ENCODE measurements at places on chromosomes 7 and 10. TPM values are rescaled to one million over a fixed set of nuclear protein-coding genes. Genes with fewer than 3 reads are reported as not detected.

- DNase-seq: no peak
Observed at GRCh38 chr10:14396411-14397048, 65.8 kb upstream of the FRMD4A start.

DNA sequence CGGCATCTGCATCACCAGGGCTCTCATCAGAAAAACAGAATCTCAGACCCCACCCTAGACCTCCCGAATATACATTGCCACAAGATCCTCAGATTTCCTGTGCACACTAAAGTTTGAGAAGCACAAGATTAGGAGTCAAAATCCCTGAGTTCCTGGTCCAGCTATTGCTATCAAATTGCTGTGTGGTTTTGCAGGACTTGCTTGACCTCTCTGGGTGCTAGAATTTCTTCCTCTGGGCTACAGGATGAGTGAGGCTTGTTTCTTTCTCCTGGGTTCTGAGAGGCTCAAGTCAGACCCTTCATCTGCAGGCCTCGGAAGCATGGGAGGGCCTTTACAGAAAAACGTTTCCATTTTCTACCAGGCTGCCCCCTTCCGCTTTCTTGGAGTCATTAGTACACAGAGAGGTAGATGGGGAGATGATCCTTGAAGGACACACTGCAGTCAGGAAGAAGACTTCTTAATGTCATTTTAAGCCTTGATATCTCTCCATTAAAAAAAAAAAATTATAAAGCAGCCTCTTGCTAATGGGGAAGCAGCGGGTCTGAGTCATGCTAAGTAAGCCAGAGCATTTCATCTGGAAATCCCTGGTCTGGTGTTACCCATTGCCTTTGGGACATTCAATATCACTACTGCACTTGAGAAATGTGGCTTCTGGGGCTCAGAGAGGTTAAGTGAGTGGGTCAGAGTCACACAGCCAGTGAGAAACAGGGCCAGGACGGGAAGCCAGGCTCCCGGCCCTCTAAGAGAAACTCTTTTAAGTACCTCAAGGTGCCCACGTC lies 173.5 kb downstream of the KCNMA1 start:
- DNase-seq: no peak

- peak; percentile 74 for DNase-seq
Observed at GRCh38 chr7:39414224-39415035, 151.8 kb upstream of the YAE1 start.

DNA sequence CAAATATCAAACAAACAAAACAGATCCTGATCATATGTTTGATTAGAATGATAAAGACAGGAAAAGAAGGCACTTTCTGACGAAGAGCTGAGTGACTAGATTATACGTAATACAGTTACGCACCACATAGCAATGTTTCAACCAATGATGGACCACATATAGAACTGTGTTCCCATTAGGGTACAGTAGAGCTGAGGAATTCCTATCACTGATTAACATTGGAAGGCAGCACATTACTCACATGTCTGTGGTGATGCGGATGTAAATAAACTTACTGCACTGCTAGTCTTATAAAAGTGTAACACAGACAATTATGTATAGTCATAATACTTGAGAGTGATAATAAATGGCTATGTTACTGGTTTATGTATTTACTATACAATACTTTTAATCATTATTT lies 98.3 kb downstream of the PTN start:
- DNase-seq: no peak

DNA sequence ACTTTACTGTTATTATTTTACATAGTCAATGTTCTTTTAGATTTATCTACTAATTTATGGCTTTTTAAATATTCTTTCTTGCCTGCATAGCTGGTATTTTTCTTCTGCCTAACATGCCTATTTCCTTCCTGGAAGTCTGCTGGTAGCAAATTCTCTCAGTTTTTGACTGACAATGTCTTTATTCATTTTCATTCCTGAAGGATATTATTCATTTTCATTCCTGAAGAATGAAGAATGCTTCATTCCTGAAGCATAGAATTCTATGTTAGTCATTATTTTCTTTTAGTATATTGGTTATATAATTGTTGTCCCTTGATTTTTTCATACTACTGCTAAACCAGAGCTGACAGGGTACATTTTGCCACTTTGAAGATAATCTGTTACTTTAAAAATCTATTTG lies 41.8 kb downstream of the TMEM168 start:
- no peak for DNase-seq

- DNase-seq: no peak
Observed at GRCh38 chr10:34786464-34786863, 28.6 kb downstream of the PARD3 start.

DNA sequence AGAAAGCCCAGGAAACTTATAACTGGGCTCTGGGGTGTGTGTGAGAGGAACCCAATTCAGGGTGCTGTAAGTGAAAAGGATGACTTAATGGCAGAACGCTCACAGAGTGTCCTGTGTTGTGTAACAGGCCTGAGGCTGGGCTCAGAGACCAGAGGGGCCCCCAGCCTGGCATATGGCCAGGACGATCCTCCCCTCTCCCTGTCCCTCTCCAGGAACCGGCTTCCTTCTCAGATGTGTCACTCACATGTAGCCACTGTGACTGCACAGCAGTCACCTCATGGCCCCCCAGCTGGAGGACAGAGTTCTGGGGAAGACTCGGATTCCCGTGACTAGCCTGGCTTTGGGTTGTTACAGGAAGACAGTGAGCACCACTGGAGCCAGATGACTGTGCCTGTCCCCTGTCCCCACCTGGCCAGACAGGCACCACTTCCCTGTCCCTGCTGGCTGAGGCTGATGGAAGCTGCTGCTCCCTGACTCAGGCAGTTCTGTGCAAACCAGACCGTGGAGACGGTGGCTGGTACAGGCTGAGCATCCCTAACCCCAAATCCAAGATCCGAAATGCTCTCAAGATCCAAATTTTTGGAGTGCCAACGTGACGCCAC lies 220.5 kb downstream of the MLLT10 start:
- no peak for DNase-seq

DNA sequence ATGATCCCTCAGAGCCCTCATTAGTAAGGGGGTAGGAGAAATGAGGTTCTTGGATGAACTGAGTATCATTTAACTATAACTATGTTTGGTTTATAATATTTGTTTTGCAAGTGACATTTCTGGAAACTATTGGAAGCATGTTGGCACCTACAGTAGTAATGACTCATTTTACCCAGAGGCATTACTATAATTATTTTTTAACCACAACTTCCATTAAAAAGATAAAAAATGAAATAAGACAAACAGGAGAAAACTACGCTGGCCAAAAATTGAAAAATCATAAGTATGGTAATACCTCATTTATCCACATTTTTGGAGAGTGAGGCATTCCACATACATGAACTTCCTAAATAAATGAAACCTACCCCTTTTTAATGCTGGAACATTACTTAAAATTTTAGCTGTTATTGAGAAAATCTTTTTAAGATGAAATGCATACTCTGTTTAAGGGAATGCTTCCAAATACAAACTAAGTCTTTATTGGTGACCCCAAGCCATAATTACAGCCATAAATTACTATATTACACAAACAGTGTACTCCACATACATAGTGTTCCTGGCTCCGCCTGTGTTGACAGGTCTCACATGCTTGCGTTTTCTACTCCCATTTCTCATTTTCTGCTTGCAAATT lies 84.6 kb upstream of the CAPZA2 start:
- no peak for DNase-seq

GRCh38 chr7:1021366-1021765 lies 23.0 kb upstream of the GPR146 start:
- no peak for DNase-seq

GRCh38 chr7:117590191-117590590 lies 110.4 kb downstream of the CFTR start:
- DNase-seq: no peak

DNA sequence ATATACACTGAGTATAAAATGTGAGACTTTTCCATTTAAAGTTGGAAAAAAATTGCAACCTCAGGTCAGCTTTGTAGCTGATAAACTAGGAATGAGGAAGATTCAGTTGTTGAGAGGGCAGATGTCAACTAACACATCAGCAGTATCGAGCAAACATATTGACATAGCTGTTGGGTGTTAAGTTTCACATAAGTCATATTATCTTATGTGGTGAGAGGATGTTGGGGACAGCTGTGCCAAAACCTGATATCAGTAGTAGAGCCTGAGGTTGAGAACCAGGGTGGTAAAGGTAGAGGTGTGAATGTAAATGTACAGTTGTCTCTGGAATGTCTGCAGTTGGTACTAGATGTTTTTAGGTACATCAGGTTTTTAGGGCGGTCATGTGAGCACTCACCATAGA lies 5.0 kb downstream of the ZRANB1 start:
- no peak for DNase-seq

DNA sequence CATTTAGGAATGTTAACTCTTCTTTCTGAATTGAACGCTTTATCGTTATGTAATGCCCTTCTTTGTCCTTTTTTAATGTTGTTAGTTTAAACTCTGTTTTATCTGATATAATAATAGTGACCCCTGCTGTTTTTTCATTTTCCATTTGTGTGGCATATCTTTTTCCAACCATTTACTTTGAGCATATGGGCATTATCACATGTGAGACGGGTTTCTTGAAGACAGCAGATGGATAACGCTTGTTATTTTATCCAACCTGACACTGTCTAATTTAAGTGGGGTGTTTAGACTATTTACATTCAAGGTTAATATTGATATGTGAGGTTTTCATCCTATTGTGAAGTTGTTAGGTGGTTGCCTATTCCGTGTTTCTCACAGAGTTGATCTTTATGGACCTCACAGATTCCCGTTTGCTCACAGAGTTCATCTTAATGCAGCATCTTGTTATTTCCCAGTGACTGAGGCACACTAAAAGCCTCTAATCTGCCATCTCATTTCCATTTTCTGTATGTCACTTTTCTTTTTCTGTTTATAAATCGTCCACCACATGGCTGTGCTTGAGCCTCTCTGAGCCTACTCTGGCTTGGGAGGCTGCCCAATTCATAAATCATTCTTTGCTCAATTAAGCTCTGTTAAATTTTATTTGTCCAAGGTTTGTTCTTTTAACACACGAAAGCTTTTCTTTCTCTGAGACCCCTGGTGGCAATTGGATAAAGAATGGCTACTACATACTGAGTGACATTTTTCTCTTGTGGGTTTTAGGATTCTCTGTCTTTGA lies 286.2 kb downstream of the HTR7 start:
- no peak for DNase-seq

- DNase-seq: peak; percentile 63
Observed at GRCh38 chr7:983004-983615, at the start of gene CYP2W1. Gene CYP2W1 (plus strand): TSS chr7:983181. CDS start chr7:983212, 31 bp downstream.

DNA sequence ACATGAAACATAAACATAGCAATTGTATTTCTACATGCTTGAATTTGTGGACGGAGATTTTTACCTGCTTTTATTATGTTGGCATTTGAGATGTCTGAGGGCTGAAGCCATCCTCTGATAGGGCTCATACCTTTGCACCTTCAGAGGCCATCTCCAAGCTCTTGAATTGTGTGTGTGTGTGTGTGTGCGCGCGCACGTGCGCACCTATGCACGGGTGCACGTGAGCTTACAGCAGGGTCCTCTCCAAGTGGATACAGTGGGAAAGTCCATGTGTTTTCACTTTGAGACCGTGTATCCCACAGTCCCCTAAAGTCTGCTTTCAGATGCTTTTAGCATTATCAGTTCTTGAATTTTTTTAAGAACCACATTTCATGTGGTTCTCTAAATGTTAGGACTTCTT lies 178.6 kb downstream of the RAB11FIP2 start:
- no peak for DNase-seq

DNA sequence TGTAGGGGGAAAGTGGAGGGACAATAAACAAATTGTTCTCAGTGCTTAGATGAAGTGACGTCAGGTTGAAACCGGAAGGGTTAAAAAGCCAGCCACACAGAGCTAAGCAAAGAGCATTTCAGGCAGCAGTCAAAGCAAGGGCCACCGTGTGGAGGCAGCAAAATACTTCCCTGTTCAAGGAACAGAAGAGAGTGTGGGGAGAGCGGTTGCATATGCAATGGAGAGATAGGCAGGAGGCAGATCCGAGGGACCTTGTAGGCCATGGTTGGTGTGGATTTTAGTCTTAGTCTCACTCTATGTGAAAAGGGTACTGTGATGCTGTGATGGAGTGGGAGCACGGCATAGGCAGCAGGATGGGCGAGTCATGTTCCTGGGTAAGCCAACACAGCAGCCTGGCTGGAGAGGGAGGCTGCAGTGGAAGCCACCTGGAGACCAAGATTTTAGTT lies 3.8 kb upstream of the STN1 start:
- DNase-seq: no peak

DNA sequence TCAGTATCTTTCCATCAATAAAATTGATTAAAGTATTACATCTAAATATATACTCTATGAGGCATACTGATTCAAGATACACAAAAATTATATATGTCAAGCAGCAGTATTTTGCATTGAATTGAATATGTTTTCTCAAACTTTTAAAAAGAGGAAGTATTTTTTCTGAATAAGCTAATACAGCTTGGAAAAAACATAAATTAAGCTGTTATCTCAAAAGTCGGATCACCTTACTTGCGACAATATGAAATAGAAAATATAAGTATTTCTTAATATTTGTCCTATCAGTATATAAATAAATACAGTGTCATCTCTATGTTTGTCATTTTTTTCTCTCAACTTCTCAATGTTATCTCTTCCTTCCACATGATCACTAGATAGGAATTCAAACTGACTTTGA lies 139.3 kb downstream of the MBL2 start:
- no peak for DNase-seq

DNA sequence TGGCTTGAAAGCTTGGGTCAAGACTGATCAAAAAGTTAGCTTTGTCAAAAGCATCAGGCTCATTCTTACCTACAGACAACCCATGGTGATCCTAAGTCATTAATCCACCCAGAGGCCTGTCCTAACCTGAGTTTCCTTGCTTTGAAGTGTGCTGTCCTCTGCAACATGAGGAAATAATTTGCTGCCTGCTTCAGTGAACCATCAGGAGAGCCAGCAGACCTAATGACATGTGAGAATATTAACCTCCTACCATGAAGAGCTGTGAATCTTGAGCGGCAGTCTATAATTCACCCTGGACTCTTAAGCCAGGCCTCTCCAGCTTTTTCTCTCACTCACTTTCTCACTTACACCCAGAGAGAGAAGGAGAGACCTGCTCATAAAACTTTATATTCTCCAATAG lies 590.0 kb downstream of the LRMDA start:
- DNase-seq: no peak

DNA sequence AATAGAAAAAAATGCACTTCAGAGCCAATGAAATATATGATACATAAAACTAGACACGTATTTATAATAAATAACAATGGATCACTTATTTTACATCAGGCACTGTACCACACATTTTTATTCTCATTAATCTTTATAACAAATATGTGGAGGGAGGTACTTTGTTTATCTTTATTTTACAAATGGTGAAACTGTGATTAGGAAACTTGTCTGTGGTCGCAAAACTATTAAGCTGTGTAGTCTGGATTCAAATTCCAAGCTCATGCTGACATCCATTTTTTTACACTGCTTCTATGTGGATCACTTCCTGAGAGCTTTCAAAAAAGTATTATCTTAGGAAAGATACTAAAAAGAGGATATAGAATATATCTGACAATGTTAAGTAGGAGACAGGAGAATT lies 978.6 kb downstream of the SORCS1 start:
- no peak for DNase-seq

- DNase-seq: no peak
Observed at GRCh38 chr10:21726601-21727225, 192.7 kb downstream of the MLLT10 start.

Gene TMED4
- 78.3 TPM for total RNA-seq

Gene VWC2
- total RNA-seq: 0.23 TPM

Gene TMEM60
- total RNA-seq: 22.8 TPM

Gene NXPH1
- total RNA-seq: not detected

Gene TMEM130
- total RNA-seq: 20.0 TPM

Data from upper lobe of right lung (tissue), 1 donor.